ENCODE measurements at places on chromosomes 3 and 15.

GRCh38 chr3:15753056-15753710, 44.6 kb downstream of the ANKRD28 start:
- DNase-seq: no peak

- DNase-seq: no peak
Measured at GRCh38 chr3:113844622-113845222, 6.1 kb downstream of the GRAMD1C start.

- no peak for DNase-seq
Measured at GRCh38 chr15:73464602-73465001, 21.6 kb downstream of the REC114 start.

- DNase-seq: no peak
Measured at GRCh38 chr3:71528816-71529215, 54.7 kb downstream of the FOXP1 start.

GRCh38 chr3:119679874-119680273, 2.7 kb upstream of the COX17 start:
- no peak for DNase-seq

- DNase-seq: no peak
Measured at GRCh38 chr3:174857301-174857700, 1.8 kb upstream of the NAALADL2 start.

GRCh38 chr15:98144388-98144787, 183.9 kb downstream of the ARRDC4 start:
- DNase-seq: no peak

DNA sequence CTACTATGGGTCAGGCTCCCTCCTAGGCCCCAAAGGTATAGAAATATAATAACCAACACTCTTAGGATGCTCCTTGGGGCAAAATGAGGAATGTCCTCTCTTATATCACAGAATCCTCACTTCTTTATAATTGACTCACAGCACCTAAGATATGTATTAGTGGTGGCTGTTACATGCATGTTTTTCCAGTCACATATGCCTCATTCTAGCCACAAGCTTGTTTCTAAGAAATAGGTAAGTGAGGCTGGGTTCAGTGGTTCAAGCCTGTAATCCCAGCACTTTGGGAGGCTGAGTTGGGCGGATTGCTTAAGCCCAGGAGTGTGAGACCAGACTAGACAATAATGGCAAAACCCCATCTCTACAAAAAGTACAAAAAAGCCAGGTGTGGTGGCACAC, 57.9 kb upstream of the PSMD6 start:
- DNase-seq: no peak

GRCh38 chr15:86121568-86122225, 42.0 kb downstream of the AGBL1 start:
- DNase-seq: no peak

DNA sequence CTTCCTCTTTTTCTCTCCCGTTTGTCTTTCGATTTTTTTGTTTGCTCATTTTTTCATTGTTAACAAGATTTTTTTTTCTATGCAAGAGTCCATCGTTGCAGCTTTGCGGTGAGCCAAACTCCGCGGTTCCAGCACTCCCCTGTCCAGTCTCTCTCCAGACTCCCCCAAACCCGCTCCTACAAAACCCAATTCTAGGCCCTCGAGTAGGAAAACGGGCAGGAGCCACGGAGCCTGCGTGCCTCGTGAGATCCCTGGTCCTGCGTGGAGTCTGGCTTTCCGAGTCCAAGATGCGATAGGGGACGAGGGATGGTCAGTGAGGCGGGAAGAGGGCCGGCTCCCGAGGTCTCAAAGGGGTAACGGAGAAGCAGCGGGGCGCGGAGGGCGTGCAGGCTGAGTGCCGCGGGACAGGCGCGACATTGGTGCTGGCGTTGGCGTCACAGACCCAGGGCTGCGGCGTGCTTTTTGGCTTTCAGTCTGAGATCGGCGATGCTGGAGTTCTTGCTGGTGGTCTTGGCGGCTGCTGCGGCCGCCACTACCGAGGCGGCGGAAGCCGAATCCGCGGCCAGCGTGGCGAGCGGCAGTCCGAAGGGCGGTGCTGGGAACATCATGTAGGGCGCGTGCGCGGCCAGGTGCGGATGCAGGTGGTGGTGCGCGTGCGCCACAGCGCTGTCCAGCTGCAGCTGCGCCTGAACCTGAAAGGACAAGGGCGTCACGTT, 8.5 kb downstream of the SHOX2 start:
- DNase-seq: peak; percentile 67

- peak; percentile 6 for DNase-seq
Measured at GRCh38 chr3:40623567-40623966, 98.8 kb downstream of the ZNF621 start.

DNA sequence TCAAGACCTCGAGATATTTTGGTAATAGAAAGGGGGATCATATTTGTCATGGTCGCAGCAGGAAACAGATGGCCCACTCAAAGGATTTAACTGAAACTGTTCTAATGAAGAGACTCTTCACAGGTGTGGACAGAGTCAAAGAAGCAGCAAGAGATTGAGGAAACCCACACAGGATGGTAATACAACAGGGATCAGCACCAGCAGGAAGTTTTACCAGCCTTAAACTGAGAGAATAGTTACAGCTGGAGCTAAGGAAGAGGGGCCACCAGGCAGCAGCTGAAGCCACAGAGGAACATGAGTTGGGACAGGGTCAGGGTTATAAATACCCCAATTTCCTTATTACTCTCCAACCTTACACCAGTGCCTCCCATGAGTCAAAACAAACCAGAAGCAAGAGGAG, 131.8 kb upstream of the UBE2E2 start:
- DNase-seq: no peak

GRCh38 chr15:75420698-75421097, 30.8 kb downstream of the SIN3A start:
- no peak for DNase-seq

GRCh38 chr3:197124713-197125112, 95.1 kb upstream of the MELTF start:
- no peak for DNase-seq

DNA sequence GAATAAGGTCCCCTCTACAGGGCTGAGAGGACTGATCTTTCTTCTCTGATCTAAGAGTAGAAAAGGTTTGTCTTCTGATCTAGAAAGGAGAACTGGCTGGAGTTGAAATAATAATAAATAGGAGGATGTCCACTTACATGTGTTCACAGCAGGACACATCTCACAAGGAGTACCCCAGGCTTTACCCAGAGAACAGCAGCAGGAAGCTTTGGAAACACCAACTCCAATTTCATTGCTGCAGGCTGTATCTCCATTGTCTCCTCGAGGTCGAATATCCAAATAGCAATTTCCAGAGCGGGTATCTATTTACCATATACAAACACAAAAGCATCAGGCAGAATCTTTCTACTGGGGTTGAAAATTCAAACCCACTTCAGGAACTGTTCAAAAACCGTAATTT, 136.6 kb downstream of the DUT start:
- no peak for DNase-seq

GRCh38 chr3:56411166-56411565, 57.1 kb downstream of the ERC2 start:
- DNase-seq: no peak

DNA sequence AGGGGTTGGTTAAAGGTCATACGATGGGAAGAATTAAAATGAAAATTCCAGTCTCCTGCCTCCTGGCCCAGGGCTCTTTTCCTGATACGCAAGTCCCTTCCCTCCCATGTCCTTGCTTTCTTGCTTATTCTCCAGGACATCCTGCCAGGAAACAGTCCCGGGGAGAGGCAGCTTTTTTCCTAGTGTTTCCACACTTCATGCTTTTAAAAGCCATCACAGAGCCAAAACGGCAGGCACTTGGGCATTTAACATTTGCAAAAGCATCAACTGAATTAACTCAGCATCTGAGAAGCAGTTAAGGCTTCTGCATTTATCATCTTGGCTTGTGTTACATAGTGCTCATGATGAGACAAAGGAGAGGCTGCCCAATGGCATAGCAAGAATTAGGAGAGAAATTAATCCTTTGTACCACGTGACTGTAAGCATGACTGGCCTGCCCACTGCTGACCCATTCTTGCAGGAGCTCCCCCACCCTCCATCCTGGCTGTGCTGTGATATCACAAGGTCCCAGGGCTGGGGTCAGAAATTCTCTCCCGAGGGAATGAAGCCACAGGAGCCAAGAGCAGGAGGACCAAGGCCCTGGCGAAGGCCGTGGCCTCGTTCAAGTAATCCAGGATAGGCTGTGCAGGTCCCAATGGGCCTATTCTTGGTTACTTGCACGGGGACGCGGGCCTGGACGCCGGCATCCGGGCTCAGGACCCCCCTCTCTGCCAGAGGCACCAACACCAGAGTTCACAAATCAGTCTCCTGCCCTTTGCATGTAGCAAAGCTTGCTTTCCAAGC, 21.6 kb upstream of the VILL start:
- DNase-seq: no peak

DNA sequence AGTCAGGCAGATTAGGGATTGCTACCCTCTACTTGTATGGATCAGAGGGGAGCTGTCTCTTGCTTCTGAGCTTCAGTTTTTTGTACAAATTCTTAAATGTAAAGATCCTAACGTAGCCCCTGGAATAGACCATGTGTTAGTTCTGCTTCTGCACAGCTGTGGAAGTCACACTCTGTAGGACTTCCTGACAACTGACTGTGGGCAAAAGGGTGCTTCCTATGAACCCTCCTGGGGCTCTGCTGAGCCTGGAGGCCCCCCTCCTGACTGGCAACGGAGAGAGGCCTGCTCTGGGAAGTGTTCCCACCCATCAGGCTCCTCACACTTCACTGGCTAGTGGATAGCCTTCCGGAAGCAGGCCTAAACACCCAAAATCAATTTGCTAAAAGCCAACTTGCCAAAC, 131.0 kb downstream of the RPLP1 start:
- DNase-seq: no peak

DNA sequence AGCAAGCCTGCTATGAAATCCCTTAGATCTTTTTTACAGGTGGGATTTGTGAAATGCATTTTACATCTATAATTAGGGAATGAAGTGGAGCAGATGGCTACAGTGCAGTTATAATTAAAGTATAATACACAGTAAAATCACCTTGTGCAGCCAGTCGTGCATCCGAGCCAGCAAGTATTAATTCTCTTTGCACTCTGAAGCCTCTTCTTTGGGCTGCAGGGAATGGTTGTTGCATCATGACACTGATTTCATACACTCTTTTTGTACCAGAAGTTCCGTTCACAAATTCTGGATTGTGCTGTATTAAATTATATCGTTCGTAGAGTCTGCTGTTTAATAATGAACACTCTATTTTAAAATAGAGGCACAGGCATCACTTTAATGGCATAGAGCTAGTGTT, 28.7 kb upstream of the TP63 start:
- DNase-seq: no peak

DNA sequence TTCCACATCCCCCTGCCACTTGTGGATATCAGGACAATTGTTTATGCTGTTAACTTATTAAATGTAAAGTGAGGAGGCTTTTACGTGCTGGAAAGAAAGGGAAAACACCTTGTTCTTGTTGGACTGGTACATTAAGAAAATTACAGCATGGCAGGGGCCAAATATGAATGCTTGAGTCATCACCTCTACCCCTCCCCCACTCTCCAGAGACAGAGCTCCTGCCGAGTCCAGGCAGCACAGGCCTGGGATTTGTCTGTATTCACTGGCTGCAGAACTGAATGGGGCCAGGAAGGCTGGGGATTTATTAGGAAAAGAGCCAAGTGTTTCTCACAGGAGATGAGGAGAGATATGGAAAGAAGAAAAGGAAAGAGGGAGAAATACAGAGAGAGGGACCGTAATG, 308.9 kb downstream of the EPHB1 start:
- DNase-seq: no peak

DNA sequence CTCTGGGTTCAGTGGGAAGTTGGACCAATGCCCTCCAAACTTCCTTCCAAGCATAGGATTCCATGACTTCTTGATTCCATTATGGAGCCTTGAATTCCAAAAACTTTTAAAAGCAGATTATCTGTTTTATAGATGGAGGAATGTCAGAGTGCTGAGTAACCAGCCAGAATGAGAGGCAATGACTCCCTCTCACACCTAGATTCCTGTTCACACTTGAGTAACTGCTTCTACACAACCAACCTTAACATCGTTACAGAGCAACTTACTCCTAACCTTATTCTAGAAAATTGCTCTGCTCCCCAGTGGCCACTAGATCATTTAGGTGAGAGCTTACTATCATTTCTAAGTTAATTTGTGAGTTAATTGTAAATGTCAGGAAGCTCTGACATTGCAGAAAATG, 24.2 kb upstream of the NR2F2 start:
- DNase-seq: no peak

GRCh38 chr15:82554849-82555248, 14.6 kb upstream of the RPS17 start:
- no peak for DNase-seq

- no peak for DNase-seq
Measured at GRCh38 chr3:168459226-168459784, 363.6 kb upstream of the GOLIM4 start.

DNA sequence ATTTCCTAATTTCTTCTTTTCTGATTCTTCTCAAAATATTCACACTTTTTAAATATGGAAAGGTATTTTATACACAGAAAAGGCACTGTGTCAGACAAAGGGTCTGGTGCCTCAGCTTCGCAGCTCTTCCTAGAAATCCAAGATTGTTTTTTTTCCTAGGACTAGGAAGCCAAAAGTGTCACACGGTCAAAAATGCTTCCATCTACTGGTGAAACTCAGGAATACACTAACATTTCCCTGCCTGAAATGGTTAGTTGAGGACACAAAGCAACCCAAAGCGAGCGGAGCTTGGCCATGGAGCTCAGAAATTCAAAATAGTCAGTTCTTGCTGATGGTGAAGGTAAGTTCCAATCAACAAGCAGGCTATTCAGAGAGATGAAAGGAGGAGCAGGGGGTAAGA, 426.5 kb upstream of the RASGRP1 start:
- DNase-seq: no peak

- DNase-seq: no peak
Measured at GRCh38 chr3:127781411-127782001, 40.8 kb downstream of the MGLL start.

DNA sequence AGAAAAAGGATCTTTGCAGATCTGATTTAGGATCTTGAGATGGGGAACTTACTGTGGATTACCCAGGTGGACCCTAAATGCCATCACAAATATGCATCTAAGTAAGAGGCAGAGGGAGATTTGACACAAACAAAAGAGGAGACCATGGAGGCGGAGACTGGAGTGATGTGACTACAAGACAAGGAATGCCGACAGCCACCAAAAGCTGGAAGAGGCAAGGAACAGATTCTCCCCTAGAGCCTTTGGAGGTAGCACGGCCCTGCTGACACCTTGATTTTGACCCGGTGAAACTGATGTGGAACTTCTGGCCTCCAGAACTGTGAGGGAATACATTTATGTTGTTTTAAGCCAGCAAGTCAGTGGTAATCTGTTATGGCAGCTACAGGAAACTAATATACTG, 44.0 kb downstream of the GASK1A start:
- no peak for DNase-seq

- no peak for DNase-seq
Measured at GRCh38 chr3:178103140-178103539, 433.1 kb upstream of the KCNMB2 start.

- DNase-seq: no peak
Measured at GRCh38 chr3:111033470-111034050, 38.1 kb upstream of the NECTIN3 start.

GRCh38 chr15:93289941-93290617, 201.1 kb upstream of the RGMA start:
- no peak for DNase-seq

All from NCI-H748 treated with DMSO at 0.1 percent for 48 hours (cell line).